Activated CD8-positive, alpha-beta memory T cell treated with anti-CD3 and anti-CD28 coated beads for 1 hour (primary cell): ENCODE measurements at places on chromosomes 4 and X.

DNA sequence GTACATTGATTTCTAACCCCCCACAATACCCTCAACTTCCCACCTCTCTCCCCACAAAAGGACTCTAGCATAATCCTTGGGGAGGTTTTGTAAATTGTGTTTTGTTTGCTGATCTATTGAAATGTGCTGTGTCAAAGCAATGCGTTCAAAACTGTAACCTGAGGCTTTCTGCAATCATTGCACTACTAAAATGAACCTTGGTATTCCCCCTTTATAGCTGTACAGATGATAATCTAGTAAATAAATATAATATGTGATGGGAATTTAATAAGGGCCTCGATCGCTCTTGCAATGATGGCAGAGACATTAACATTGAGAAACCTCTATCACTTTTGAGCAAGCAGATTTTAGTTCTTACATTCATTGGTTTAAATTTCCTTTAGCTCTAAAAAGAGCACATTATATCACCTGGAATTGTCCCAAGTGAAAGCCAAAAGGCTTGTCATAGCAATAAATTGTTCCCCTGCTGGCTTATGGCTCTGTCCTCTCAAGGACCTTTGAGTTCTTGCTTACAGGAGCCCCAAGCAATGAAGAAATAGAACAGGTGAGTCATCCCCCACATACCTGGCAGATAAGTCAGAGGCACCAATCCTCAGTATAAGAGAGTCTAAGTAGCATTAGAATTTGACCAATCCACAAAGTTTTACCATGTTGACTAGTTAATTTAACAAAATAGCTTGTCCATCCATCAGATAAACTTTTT, 18.4 kb upstream of the ACE2 start:
- no peak for DNase-seq

- DNase-seq = no peak
Measured at GRCh38 chrX:70826715-70827114, 81.8 kb downstream of the TEX11 start.

DNA sequence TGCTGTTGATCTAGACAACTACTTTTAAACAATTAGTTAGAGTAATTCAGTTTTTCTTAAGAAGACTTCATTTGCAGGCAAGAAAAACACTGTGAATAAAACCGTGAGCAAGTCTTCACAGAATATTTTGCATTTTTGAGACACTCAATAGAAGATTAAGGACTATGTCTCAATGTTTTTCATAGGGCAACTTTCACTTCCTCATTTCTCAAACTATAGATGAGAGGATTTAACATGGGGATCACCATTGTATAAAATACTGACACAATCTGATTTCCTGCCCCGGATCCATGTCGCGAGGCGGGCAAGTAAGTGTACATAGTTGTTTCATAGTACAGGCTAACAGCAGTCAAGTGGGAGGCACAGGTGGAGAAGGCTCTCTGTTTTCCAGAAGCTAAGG, 108.8 kb upstream of the IGSF1 start:
- DNase-seq = no peak

- DNase-seq = no peak
Measured at GRCh38 chrX:147899379-147900114, 12.2 kb upstream of the FMR1 start.

GRCh38 chr4:76939184-76939583, 10.4 kb upstream of the SEPTIN11 start:
- no peak for DNase-seq

DNA sequence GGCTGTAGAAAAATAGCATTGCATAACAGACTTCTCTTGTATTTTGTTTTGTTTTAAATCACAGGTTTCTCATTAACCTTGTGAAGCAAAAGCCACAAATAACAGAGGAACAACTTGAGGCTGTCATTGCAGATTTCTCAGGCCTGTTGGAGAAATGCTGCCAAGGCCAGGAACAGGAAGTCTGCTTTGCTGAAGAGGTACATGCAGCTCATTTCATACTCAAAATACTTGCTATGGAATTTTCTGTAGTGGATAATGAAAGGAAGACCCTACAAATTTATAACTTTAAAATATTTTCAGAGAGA, 17.6 kb downstream of the AFP start:
- DNase-seq = no peak
